ENCODE measurements at places on chromosomes 5 and 9.

GRCh38 chr9:114965564-114965963, 35.2 kb upstream of the TNFSF8 start:
- no peak for DNase-seq

DNA sequence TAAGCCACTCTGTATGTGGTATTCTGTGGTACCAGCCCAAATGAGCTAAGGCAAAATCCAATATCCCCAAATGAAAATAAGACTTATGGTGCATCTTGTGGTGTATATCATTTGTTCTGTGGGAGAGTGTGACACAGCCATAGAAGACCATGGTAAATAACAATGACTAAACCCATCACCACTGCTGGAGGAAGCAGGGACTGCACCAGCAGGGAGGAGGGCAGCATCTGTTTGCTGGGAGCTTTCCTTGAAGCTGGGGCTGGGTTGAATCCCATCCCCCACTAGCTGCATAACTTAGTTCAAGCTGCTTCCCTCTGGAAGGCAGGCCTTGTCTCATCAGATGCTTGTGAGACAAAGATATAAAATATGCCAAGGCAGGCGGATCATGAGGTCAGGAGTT, 14.2 kb downstream of the GADD45G start:
- DNase-seq: no peak

GRCh38 chr5:34656001-34656699, at the start of gene RAI14:
Gene RAI14, plus strand, starts transcription at chr5:34656328. Its CDS starts 30,592 bp downstream, at chr5:34686920.
- DNase-seq: no peak

- no peak for DNase-seq
Observed at GRCh38 chr5:35440409-35440808, 177.3 kb upstream of the SPEF2 start.

DNA sequence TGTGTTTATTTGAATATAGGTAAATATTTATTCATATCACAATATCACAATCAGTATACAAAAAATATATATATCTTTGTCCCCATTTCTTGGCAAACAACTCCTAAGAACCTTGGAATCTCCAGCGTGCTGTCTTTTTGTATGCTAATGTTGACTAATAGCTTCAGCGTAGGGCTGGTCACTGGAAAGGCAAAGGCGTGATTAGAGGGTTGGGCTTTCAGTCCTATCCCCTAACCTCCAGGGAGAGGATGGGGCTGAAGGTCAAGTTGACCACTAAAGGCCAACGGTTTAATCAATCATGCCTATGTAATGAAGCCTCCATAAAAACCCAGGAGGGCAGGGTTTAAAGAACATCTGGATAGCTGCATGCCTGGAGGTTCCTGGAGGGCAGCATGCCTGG, 79.6 kb upstream of the BNC2 start:
- DNase-seq: no peak

- no peak for DNase-seq
Observed at GRCh38 chr9:136920734-136921231, 23.8 kb downstream of the FBXW5 start.

- DNase-seq: no peak
Observed at GRCh38 chr9:103799959-103800358, 294.1 kb upstream of the SMC2 start.

- DNase-seq: peak; percentile 24
Observed at GRCh38 chr5:80754900-80755299, 100.1 kb upstream of the DHFR start.

DNA sequence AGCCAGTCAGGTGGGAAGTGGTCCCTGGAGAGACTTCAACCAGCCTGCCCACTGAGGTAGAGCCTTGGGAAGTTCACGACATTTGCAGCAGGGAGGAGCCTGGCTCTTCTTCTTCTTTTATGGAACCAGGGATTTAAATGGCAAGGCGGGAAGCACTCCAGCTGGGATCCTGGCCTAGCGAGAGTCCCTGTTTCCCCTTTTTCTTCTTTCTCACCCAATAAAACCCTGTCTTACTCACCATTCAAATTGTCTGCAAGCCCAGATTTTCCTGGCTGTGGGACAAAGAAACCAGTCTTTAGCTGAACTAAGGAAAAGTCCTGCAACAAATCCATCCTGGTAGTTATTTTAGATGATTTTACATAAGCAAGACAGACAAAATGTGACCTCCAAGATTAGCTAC, 503.7 kb downstream of the CDH10 start:
- DNase-seq: no peak

DNA sequence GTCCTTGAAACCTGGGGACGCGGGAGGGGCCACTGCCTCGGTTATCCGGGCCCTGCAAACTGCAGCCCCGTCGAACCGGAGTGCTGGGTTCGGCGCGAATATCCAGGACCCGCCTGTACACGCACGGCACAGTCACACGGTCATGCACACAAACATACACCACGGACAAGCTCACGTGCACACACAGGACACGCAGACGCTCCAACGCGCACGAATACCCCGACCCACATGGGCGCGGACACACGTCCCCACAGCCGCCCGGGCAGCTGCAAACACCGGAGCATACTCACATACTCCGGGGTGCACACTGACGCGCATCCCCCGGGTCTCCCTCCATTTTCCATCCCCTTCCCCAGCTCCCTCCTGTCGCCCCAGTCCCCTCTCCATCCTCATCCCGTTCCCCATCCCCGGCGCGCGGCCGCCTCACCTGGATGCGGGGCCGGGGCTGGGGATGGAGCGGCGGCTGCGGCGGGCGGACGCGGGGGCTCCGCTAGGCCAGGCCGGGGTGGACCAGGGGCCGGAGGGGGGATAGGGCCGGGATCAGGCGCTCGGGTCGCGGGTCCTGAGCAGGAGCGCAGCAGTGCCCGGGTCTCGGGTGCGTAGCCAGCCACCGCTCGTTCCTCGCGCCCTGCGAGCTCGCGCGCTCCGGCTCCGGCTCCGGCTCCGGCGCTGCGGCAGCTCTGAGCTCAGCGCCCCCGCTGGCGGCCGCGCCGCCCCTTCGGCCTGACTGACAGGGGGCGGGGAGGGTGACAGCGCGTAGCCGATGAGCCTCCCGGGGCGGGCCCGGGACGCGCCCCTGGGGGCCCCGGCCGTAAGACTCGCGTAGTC, at the start of the genes EIF4E1B and SNCB:
TSS of gene EIF4E1B (plus strand) at position 823 of the 828 bp plus-strand sequence. CDS start 12,113 bp downstream, outside the sequence.
TSS of gene SNCB (minus strand) at position 682 of the 828 bp plus-strand sequence. CDS start 880 bp downstream, outside the sequence.
- no peak for DNase-seq

GRCh38 chr5:115126303-115126702, 43.4 kb downstream of the TRIM36 start:
- DNase-seq: no peak

DNA sequence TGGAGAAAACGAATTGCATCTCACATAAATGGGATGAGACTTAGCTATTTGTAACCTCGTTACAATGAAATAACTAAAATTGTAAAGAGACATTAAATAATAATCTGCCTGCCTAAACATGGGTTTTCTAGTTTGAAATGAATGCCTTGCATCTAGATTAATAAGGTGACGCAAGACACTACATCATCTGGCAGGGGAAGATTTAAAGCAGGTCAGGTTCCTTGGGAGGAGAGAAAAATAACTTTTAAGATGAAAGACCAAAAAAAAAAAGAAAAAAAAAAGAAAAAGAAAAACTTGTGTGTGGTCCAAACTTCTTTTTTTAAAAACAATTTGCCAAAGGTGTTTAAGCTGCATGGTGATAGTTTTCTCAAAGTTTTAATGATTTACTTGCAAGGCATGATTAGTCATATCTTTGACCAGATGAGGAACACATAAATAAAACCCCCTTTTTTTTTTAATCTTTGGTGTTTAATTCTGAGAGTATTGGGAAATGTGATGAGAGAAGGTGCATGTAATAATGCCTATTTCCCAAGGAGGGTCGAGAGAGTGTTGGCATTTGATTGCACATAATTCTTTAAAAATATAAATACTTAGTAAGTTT, 122.9 kb upstream of the ADAMTSL1 start:
- DNase-seq: no peak
